ENCODE measurements at places on chromosomes 11 and 22. TPM values are rescaled to one million over a fixed set of nuclear protein-coding genes. Genes with fewer than 3 reads are reported as not detected.

GDPD4 gene
- 0.32 TPM for polyA plus RNA-seq

OR51Q1 gene
- not detected for polyA plus RNA-seq

HIKESHI gene
- polyA plus RNA-seq: 34.3 TPM

OR2AG1 gene
- not detected for polyA plus RNA-seq

KRTAP5-4 gene
- polyA plus RNA-seq: not detected

ASCL2 gene
- 0.12 TPM for polyA plus RNA-seq

C22orf42 gene
- polyA plus RNA-seq: not detected
